ENCODE measurements at places on chromosomes 3 and 15. TPM values are rescaled to one million over a fixed set of nuclear protein-coding genes. Genes with fewer than 3 reads are reported as not detected.

GOLGA6L7 gene
- not detected for total RNA-seq

DNA sequence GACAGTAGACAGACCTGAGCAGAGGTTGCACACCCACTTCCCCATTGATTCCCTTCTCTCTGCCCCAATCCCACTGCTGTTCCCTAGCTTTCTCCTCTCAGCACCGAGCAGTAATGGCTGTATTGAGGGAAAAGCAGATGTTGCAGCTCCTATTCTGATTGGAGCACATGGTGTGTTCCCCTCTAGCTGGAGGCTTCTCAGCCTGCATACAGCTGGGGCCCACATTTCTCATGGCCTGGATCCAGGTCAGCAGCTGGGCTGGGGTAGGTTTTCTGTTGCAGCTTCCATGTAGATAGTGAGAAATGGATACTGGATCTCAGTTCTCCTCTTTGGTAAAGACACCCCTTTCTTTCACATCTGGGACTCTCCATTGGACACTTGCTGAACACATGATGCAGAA is 50.1 kb downstream of the RYR3 start:
- DNase-seq: no peak

PRR20G gene
- total RNA-seq: not detected

DNA sequence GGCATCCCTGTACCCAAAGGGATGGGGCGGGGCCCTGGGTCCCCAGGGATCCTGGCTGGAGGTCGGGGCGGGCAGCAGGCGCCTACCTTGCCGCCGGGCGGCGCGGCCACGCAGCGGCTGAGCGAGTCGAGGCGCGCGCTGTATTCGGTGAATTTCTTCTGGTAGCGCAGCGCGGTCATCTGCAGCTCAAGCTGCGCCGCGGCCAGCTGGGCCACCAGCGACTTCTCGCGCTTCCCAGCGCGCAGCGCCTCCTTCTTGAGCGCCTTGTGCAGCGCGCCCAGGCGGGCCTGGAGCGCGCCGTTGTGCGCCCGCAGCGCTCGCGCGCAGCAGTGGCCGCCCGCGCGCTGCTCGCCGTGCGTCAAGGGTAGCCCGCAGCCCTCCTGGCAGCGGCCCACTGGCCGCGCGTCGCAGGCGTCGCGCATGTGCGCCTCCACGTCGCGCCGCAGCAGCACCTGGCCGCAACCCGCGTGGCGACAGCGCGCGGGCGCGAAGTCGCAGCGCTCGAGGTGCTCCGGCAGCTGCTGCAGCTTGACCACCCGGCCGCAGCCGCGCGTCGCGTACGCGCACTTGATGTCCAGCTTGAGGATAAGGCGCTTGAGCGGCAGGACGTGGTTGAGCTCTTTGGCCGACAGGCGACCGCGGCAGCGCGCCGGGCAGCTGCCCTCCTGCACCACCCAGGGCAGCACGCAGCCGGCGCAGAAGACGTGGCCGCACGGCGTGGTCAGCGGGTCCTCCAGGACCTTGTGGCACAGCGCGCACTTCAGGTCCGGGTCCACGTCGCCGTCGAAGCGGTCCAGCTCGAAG is 522 bp downstream of the PDZRN3 start:
- no peak for DNase-seq

DNA sequence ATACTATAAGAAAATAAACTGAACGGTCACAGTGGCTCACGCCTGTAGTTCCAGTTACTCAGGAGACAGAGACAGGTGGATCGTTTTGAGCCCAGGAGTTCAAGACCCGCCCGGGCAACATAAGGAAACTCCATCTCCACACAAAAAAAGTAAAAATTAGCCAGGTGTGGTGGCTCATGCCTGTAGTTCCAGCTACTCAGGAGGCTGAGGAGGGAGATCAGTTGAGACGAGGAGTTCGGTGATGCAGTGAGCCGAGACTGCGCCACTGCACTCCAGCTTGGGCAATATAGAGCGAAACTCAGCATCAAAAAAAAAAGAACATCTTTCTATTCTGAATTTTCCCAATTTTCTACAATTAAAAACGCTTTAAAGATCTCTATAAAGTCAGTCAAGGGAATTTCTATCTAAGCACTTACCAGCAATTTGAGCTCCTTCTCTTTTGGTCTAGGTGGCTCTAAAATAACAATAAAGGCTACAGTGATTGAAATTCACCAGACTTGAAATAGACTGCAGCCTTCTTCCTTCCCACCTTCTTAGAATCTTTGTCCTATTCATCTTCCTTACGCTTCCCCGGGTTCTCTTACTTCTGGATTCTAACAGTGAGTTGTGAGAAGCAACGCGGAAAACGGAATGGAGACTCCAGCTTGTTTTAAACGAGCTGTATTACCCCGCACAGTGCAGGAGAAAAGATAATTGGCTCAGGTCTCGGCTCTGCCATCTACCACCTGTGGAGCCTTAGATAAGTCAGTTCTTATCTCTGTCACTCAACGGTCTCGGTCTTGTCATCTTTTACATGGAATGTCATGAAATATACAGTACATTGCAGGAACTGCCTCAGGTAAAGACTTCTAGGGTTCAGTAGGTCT is 812 bp upstream of the SEC62 start:
- no peak for DNase-seq

GPR171 gene
- total RNA-seq: 70.7 TPM
